ENCODE measurements at places on chromosomes 2 and 18. TPM values are rescaled to one million over a fixed set of nuclear protein-coding genes. Genes with fewer than 3 reads are reported as not detected.

Gene PCARE
- 2.9 TPM for total RNA-seq

Gene CASP10
- 28.0 TPM for total RNA-seq

DNA sequence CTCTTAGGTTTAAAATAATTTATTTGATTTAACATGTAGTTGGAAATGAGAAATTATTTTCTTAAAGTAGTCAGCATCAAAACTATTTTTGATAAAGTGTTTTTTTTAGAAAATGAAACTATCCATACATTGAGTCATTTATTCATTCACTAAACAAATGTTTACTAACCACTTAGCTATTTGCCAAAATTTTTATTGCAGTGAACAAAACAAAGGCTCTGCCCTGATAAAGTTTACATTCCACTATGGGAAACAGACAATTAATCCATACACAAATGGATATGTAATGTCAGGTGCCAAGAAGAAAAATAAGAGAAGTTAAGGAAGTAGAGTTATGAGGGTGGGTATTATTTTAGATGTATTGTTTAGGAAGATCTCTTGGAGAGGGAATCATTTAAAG is 19.1 kb upstream of the CCDC178 start:
- H3K36me3 ChIP-seq = no peaks in the 10 kb centered on the region
- no peak overlapping the region for H3K27ac ChIP-seq
- no peak overlapping the region for H3K4me3 ChIP-seq
- H3K27me3 ChIP-seq = no peaks in the 10 kb centered on the region
- DNase-seq = no peak
- no peaks in the 10 kb centered on the region for H3K4me1 ChIP-seq

GRCh38 chr2:65054749-65055421 is 1.3 kb upstream of the CEP68 start:
- peaks cover 45% of the 10 kb centered on the region for H3K4me1 ChIP-seq
- no peaks in the 10 kb centered on the region for H3K27me3 ChIP-seq
- no peaks in the 10 kb centered on the region for H3K36me3 ChIP-seq
- H3K27ac ChIP-seq = peak overlapping the region; percentile 92

- H3K4me3 ChIP-seq = no peak overlapping the region
- H3K4me1 ChIP-seq = no peaks in the 10 kb centered on the region
- H3K36me3 ChIP-seq = no peaks in the 10 kb centered on the region
- peak overlapping the region; percentile 49 for H3K27ac ChIP-seq
- DNase-seq = peak; percentile 84
Measured at GRCh38 chr18:45589356-45590035, 25.8 kb upstream of the SLC14A2 start.

GRCh38 chr2:24832931-24833701 is 39.9 kb downstream of the CENPO start:
- no peaks in the 10 kb centered on the region for H3K4me1 ChIP-seq
- H3K36me3 ChIP-seq = no peaks in the 10 kb centered on the region
- no peak for DNase-seq
- no peak overlapping the region for H3K4me3 ChIP-seq
- H3K27me3 ChIP-seq = no peaks in the 10 kb centered on the region

GRCh38 chr2:233563663-233564430 is 2.7 kb downstream of the USP40 start:
- DNase-seq = no peak
- H3K27ac ChIP-seq = no peak overlapping the region
- H3K4me3 ChIP-seq = no peak overlapping the region
- peaks cover 26% of the 10 kb centered on the region for H3K4me1 ChIP-seq

GRCh38 chr2:231288590-231288989 is 90.2 kb downstream of the ARMC9 start:
- H3K27ac ChIP-seq = no peak overlapping the region
- H3K4me3 ChIP-seq = no peak overlapping the region
- no peak for DNase-seq
- H3K27me3 ChIP-seq = no peaks in the 10 kb centered on the region
- H3K4me1 ChIP-seq = peaks cover 5% of the 10 kb centered on the region
- peaks cover 4% of the 10 kb centered on the region for H3K36me3 ChIP-seq

DNA sequence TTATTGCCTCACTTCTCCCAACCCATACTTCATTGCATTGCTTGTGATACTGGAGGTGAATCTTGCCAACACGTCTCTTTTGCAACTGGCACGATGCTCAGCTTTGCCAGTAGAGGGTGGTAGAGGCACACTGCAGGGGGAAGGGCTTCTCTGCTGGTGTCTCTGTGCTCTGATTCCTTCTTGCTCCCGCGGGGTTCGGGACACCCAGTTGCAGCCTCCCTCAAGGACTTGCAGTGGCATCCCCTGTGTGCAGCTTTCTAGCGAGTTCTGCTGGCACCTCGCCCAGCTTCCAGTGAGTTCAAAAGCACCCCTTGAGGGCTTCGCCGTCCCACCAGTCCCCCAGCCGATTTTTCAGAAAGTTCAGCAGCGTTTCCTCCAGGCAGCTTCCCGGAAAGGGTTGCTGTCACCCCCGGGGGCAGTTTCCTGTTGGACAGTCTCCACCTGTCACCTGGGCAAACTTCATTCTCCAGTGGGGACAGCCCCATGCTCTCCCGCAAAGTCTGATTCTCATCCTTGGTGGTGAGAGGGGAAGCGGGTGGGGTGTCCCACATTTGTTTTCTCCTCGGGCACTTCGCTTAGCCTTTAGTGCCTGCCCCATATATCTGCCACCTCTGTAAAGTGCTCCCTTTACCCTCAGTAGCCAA is 35.4 kb upstream of the EN1 start:
- H3K36me3 ChIP-seq = no peaks in the 10 kb centered on the region
- DNase-seq = peak; percentile 62
- H3K27me3 ChIP-seq = peaks cover 42% of the 10 kb centered on the region
- H3K4me1 ChIP-seq = no peaks in the 10 kb centered on the region
- H3K27ac ChIP-seq = no peak overlapping the region
- H3K4me3 ChIP-seq = peak overlapping the region; percentile 17

- H3K4me1 ChIP-seq = peaks cover 41% of the 10 kb centered on the region
- DNase-seq = no peak
- no peaks in the 10 kb centered on the region for H3K27me3 ChIP-seq
- H3K36me3 ChIP-seq = no peaks in the 10 kb centered on the region
- no peak overlapping the region for H3K4me3 ChIP-seq
- H3K27ac ChIP-seq = no peak overlapping the region
Measured at GRCh38 chr2:197216361-197216979, 94.1 kb downstream of the ANKRD44 start.

GRCh38 chr2:113901943-113902342 is 12.1 kb downstream of the ACTR3 start:
- H3K4me1 ChIP-seq = peaks cover 50% of the 10 kb centered on the region
- H3K4me3 ChIP-seq = no peak overlapping the region
- no peak overlapping the region for H3K27ac ChIP-seq
- no peaks in the 10 kb centered on the region for H3K36me3 ChIP-seq
- no peak for DNase-seq

GRCh38 chr18:60259052-60259681 is 113.4 kb downstream of the MC4R start:
- H3K36me3 ChIP-seq = no peaks in the 10 kb centered on the region
- no peaks in the 10 kb centered on the region for H3K4me1 ChIP-seq
- H3K27ac ChIP-seq = no peak overlapping the region
- H3K4me3 ChIP-seq = no peak overlapping the region
- no peak for DNase-seq

- H3K4me3 ChIP-seq = no peak overlapping the region
- H3K27ac ChIP-seq = no peak overlapping the region
- H3K27me3 ChIP-seq = no peaks in the 10 kb centered on the region
- peak; percentile 74 for DNase-seq
- H3K36me3 ChIP-seq = no peaks in the 10 kb centered on the region
Measured at GRCh38 chr18:43271593-43272432, 5.5 kb downstream of the SYT4 start.

DNA sequence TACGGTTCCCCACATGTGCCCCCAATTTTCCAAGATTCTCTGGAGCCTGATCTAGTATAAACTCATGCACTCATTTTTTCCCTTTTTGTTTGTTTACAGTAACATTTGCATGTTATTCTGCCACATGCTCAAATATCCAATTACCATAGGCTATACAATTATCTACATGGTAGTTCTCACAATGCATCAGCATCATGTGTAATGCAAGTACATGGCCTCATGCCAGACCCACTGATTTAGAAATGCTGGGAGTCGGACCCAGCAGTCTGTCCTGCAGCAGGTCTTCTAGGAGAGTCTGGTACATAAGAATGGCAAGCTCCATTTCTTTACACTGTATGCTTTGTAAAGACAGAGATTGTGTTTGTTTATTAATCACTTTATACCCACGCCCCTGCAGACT is 107.7 kb downstream of the CBLN2 start:
- no peak for DNase-seq
- no peaks in the 10 kb centered on the region for H3K4me1 ChIP-seq
- H3K36me3 ChIP-seq = no peaks in the 10 kb centered on the region
- H3K27me3 ChIP-seq = no peaks in the 10 kb centered on the region

- peaks cover 43% of the 10 kb centered on the region for H3K36me3 ChIP-seq
- no peaks in the 10 kb centered on the region for H3K27me3 ChIP-seq
- no peak overlapping the region for H3K4me3 ChIP-seq
- H3K27ac ChIP-seq = peak overlapping the region; percentile 60
- DNase-seq = no peak
Measured at GRCh38 chr2:46983065-46983801, 67.6 kb upstream of the MCFD2 start.

Gene MLPH
- total RNA-seq = 182 TPM

DNA sequence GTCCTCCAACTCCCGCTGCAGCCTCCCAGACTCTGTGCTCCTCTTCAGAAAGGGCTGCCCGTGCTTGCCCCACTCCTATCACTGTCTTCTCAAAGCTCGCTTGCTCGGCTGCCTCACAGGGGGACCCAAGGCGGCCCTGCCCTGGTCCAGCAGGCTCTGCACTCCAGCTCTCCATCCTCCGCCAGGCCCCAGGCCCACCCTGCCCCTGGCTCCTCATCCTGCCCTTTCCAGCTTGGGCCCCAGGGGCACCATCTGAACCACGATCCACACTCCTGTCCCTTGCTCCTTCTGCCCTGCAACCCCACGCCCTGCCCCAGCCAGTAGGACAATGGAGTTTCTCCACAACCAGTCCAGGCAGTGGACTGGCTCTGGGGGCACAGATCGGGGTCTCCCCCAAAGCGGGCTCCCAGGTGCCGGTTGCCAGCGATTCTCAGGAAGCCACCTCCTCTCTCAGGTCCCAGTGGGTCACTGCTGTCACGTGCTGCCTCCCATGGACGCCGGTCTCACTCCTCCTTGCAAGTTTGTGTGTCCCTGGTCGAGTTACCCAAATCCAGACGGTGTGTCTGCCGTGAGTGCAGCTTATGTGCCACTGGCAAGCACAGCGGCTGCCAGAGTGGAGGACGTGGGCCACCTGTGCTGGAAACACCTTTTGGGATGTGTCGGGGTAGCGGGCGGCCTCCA is 238.5 kb downstream of the HDAC4 start:
- no peak overlapping the region for H3K27ac ChIP-seq
- no peaks in the 10 kb centered on the region for H3K27me3 ChIP-seq
- H3K4me3 ChIP-seq = no peak overlapping the region
- H3K4me1 ChIP-seq = peaks cover 12% of the 10 kb centered on the region
- peaks cover 49% of the 10 kb centered on the region for H3K36me3 ChIP-seq
- DNase-seq = no peak

- H3K4me3 ChIP-seq = no peak overlapping the region
- H3K36me3 ChIP-seq = no peaks in the 10 kb centered on the region
- H3K4me1 ChIP-seq = no peaks in the 10 kb centered on the region
- DNase-seq = no peak
- H3K27me3 ChIP-seq = no peaks in the 10 kb centered on the region
Measured at GRCh38 chr2:205235434-205235833, 446.9 kb upstream of the NRP2 start.

- H3K27me3 ChIP-seq = no peaks in the 10 kb centered on the region
- no peak overlapping the region for H3K4me3 ChIP-seq
- DNase-seq = no peak
Measured at GRCh38 chr2:53530126-53530525, 237.5 kb upstream of the CHAC2 start.
